ENCODE measurements at places on chromosomes 2 and 18.

GRCh38 chr18:70405052-70405451 lies 116.2 kb downstream of the SOCS6 start:
- no peak for DNase-seq

DNA sequence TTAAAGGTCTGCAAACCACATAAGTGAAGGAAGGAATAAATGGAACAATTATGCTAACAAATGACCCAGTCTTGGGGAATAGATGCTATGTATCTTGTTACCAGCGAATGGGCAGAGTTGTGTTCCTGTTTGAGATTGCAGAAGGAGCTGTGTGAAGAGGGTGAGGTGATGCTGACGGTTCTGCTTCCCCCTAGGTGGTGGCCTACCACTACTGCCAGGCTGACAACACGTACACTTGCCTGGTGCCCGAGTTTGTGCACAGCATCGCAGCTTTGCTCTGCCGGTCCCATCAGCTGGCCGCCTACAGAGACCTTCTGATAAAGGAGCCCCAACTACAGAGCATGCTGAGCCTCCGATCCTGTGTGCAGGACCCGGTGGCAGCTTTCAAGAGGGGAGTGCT lies 111.7 kb downstream of the WDSUB1 start:
- no peak for DNase-seq

- no peak for DNase-seq
Observed at GRCh38 chr18:79182047-79182713, 113.0 kb downstream of the ATP9B start.

DNA sequence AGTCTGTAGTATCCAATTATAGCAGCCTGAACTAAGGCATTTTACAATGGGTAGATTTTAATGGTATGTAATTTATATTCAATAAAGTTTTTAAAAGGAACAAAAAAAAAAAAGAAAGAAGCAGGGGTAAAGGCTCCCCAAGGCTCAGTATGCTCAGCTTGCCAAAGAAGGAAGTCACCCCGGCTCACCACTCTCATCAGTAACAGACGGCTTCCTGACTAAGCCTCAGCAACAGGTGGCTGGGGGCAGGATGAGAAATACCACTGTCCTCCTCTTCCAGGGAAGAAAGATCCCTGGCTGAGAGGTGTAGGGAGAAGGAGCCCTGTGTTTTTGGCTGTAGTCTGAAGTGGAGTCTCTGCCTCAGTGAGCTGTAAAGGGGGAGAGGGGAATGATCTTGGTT lies 121.2 kb downstream of the ARHGEF4 start:
- DNase-seq = no peak

DNA sequence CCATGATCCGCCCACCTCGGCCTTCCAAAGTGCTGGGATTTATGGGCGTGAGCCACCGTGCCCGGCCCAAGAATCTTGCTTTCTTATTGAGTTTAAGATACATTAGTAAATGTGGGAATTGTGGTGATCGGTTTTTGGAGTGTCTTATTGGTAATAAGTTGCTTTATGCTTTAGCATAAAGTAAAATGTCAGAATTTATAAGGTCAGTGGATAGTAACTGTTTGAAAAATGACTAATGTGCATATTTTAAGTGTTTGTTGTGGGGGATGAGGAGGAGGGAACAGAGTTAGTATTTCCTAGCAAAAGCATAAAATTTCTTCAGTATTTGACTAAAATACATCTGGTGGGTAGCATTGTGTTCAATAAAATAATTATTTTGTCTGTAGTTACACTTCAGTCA lies 77.4 kb downstream of the SLC39A10 start:
- DNase-seq = no peak

DNA sequence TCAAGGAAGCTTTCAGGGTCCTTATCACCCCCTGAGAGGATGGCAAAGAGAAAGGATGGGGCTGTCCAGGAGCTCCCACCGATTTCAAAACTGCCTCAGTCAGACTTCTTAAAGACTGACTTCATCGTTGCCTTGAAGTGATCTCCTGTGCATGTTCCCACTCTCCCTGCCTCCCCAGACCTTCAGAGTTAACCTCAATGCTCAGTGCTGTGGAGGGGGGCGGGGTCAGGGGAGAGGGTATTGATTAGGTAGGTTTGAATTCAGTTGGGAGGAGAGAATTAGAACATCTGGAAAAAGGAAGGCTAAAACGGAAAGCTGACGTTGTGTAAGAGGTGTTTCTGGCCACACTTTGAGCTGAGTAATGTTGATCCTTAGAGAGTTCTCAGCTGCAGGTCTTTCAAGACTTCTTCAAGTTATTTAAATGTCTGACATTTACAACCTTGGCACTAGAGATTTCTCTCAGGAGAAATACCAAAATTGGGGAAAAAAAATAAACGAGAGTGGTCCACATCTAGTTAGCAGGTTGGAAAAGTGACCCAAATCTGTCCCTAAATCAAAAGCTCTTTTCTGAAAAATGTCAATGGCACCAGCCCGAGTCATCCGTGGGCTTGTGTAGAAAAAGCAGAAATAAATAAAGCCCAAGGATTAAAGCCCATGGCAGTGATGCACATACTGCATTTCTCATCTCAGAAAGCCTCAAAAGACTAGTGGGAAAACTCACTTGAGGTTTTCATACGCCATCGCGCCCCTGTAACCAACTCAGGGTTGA lies 134.7 kb upstream of the EPAS1 start:
- DNase-seq = no peak

DNA sequence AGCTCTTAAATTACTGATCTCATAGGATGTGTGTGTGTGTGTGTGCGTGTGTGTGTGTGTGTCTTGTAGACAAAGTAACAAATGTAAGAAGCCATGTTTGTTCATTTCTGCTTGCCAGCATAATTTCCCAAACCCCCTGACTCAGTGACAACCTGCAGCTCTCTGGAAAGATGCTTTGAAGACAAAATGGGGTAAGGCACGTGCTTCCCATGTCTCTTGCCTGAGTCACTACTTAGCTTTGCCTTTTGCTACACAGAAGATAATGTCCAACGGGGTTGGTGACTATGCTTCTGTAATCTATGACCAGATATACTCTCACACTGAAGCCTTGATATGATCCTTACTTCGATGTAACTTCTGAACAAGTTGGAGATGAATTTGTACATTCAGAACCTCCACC lies 332.0 kb downstream of the SLC4A3 start:
- DNase-seq = no peak

DNA sequence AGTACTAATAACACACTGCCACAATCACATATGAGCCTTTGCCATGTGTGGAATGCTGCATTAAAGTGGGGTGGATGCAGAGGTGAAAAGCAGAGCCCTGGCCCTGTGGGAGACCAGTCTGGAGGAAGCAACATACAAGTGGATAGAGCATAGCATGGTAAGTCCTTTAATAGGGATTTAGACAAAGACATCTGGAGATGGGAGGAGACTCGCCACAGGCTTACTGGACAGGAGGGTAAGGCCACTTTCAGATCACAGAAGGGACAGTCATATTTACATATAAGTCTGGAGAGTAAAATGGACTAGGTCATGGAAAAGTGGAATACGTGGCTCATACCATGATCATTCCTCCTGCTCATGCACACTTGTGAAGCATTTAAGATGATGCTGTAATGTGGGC lies 84.3 kb downstream of the PPP1R1C start:
- DNase-seq = no peak

DNA sequence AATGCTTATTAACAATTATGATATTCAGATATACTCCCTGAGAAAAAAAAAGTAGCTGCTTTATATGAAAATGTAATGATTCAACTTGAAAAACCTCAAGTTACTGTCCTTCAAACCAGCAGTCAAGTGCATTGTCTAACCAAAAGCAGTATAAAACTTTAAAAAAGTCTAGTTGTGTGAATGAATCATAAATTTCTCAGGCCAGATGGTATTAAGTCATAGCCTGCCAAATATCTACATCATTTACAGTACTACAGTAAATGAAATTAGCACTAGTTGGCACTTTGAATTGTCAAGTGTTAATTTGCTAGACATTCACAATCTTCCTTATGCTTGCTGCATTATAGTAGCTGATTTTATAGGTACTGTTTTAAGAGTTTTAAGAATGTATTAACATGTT lies 85.9 kb downstream of the CBLN2 start:
- no peak for DNase-seq

GRCh38 chr2:127342101-127342500 lies 45.7 kb downstream of the MAP3K2 start:
- DNase-seq = no peak

DNA sequence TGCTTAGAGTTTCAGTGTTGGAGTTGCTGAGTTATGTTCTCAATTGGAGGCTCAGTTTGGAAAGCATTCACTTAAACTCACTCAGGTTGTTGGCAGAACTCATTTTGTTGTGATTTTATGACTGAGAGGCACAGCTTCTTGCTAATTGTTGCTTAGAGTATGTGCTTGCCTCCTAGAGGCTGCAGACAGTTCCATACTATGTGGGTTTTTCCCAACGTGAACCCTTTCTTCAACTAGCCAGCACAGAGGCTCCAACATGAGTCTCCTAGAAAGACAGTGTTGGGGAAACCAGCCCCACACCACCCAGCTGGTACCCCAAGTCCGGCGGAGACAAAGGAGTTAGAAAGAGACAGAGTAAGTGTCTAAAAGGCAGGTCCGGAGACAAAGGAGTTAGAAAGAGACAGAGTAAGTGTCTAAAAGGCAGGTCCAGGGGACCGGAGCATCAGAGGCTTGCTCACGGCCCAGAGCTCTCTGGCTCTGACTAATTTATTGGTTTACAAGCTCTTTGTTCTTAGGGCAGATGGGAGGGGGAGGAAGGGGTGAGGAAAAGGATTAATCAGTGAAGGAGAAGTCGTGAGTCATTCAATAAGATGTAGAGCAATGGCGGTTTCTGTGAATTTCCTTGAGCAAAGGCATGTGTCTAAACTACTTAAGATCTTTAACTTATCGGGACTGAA lies 999.7 kb upstream of the LRRTM1 start:
- no peak for DNase-seq

Data from NCI-H1417 (cell line).